Calu3 (cell line): ENCODE measurements at places on chromosomes 12 and 14.

DNA sequence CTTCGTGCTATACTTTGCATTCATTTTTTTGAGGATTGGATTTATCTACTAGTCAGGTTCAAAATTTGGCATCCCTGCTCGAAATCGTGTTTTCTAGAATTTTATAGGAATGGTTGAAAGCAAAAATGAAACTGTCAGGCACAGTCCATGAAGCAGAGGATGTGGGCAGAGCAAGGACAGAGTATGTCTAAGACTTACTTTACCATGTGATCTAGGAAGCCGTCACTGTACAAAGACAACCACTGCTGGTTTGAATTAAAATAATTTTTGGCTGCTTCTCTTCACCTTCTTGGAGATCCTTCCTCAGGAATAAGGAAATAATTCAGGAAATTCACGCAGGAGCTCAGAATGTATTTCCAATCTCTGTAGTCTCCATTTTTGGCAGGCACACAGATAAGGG is 31.6 kb upstream of the SGPP1 start:
- no peak for DNase-seq

DNA sequence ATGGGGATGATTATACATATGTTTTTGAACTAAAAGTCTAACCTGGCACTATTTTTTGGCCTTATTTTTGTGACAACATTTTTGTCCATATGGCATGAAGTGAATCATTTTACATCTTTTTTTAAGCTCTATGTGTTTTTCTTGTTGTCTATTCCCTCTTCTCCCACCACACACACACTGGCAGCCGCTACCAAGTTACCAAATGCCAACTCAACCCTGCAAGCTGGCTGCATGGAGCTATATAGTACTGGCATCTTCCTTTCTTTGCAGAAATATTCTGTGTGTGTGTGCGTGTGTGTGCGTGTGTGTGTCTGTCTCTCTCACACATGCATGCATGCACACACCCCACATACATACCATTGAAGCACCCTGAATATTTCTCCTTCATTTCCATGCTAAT is 278.9 kb upstream of the SOX5 start:
- DNase-seq, result no peak

- DNase-seq, result no peak
Measured at GRCh38 chr14:96088074-96088473, 48.9 kb downstream of the C14orf132 start.

GRCh38 chr12:89486264-89486663 is 38.3 kb downstream of the GALNT4 start:
- no peak for DNase-seq

- no peak for DNase-seq
Measured at GRCh38 chr12:13472690-13473089, 276.2 kb downstream of the EMP1 start.

- no peak for DNase-seq
Measured at GRCh38 chr12:108390495-108391203, 51.5 kb upstream of the CMKLR1 start.

GRCh38 chr14:44763356-44763755 is 198.4 kb downstream of the KLHL28 start:
- DNase-seq, result no peak

DNA sequence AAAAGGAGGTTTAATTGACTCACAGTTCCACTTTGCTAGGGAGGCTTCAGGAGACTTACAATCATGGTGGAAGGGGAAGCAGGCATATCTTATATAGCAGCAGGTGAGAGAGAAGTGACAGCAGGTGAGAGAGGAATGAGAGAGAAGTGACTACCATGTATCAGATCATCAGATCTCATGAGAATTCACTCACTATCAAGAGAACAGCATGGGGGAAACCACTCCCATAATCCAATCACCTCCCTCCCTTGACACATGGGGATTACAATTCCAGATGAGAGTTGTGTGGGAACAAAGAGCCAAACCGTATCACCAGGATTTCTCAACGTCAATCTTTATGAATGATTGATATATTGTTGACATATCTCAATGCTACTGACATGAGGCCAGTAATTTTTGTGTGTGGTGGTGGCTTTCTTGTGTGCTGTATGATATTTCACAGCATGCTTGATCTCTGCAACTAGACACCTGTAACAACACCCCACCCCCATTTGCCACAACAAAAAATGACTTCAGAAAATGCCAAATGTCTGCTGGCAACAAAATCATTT is 1470.9 kb upstream of the SEL1L start:
- DNase-seq, result no peak

DNA sequence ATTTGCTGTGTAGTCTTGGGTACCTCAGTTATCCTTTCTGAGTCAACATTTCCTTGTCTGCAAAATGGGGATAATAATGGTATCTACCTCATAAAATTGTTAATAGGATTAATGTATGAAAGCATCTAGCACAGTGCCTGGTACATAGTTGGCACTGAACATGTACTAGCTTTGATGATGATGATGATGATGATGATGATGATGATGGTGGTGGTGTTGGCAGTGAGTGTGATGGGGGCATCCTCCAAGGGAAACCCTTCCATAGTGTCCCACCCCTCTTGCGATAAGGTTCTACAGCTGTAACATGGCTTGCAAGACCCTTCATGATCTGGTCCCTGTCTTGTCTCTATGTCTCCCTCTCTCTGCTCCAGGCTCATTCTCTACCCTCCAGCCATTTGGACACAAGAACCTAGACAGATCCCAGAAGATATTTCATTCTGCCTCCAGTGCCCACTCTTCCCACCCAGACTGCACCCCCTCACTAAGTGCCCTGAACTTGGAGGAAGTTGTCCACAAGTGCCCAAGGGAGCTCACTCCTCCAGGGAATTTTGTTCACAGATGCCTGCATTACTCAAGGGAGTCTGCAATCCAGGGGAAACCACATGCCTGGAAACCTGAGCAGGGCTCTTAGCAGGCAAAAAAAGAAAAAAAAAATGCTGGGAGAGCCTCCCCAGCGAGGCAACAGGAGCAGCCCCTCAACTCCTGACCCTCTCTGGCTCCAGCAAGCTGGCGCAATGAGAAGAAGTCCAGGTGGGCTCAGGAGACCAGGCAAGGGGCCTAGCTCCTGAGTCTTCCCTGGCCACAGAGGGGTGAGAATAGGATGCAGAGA is 10.1 kb upstream of the BDKRB1 start:
- DNase-seq, result no peak
